ENCODE measurements at places on chromosomes 4 and X.

- DNase-seq: peak; percentile 68
Observed at GRCh38 chr4:113474017-113474416, 287.5 kb downstream of the CAMK2D start.

GRCh38 chrX:72020204-72020603 lies 109.6 kb downstream of the NHSL2 start:
- no peak for DNase-seq

DNA sequence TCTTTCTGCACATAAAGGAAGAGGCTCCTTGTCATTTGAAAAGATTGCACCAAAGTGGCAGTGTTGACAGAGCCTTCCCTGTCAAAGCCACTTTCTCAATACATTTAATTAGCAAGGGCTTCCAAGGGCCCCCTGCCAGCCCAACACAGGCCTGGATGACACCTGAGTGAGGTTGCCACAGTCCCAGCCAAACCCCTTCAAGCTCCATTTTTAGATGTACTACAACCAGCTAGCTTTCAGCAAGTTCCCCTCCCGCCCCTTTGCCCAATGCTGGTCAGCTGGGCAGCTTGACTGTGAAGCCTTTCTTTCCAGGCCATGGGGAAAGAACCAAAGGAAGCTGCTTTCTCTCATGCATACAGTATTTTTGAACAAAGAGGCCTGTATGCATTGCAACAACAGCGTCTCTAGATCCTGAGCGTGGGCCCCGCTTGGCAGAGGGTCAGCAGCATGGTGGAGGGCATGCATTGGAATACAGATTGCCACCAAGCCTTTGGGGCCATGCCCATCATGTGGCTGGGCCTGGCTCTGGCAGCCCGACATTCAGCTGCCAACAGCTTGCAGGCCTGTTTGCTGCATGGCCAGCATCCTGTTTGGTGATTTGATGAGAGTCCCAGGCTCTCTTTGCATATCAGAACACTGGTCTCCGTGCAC lies 261.1 kb upstream of the GATB start:
- no peak for DNase-seq

- no peak for DNase-seq
Observed at GRCh38 chrX:28347476-28347875, 239.8 kb upstream of the IL1RAPL1 start.

DNA sequence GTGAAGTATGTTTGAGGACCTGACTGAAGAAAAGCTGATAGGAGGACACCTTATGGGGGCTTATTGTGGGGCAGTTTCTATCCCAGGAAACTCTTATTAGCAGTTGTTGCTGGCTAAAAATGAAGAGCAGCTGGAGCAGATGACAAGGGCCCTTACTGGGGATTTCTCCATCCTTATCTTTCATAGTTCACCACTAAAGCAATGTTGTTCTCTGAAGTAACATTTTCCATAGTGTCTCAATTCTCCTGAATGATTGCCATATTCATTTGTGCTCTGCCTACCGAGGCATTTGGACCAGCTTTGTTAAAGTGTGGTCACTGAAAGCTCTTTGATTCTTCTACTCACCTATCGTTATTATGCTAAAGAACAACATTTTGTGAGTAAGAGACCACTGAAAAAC lies 7.7 kb downstream of the ENOX2 start:
- DNase-seq: no peak

- peak; percentile 48 for DNase-seq
Observed at GRCh38 chr4:6264225-6264540, 5.5 kb upstream of the WFS1 start.

DNA sequence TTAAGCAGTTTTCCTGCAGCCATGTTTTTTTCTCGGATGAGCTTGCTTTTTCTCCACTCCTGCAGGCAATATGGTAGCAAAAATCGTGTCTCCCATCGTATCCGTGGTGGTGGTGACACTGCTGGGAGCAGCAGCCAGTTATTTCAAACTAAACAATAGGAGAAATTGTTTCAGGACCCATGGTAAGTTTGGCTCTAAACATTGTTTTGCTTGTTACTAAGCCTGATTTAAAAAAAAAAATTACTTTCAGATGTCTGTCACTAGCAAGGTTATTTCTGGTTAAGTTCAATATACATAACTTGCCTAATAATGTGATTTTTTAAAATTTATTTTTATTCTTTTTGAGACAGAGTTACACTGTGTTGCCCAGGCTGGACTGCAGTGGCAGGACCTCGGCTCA lies 17.5 kb upstream of the GYG2 start:
- DNase-seq: no peak

- DNase-seq: no peak
Observed at GRCh38 chrX:84729809-84730208, 227.6 kb upstream of the HDX start.

- DNase-seq: no peak
Observed at GRCh38 chr4:114782415-114783214, 184.0 kb downstream of the UGT8 start.

- DNase-seq: no peak
Observed at GRCh38 chrX:12892716-12893115, 13.7 kb upstream of the TLR8 start.

- no peak for DNase-seq
Observed at GRCh38 chr4:163548481-163549243, 54.2 kb downstream of the TMA16 start.

GRCh38 chr4:165208741-165209388 lies 1.5 kb downstream of the KLHL2 start:
- no peak for DNase-seq

GRCh38 chr4:40990899-40991265 lies 223.5 kb downstream of the APBB2 start:
- peak; percentile 47 for DNase-seq

DNA sequence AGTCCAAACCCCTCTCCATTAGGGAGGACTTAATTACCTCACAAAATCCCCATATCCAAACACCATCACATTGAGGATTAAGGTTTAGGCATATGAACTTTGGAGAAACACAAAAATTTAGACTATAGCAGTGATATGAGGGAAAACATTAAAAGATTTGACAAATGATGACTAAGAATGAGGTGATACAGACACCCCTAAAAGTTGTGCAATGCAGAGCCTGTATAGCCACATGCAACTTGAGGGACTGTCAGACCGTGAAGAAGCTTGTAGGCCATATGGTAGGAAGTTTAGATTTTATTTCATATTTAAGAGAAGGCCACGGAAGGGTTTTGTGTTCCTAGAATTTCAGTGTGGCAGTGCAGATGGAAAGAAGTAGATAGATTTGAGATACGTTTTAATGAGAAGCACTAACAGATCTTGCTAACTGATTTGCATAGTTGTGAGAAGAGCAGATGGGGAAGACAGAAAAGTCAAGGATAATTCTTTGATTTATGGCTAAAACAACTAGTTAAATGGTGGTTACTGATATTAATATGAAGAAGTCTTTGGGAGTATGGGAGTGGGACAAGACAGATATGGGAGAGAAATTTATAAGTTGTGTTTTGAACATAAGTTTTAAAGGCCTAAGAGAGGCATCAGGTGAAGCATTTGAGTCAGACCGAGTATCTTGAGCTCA lies 5.5 kb upstream of the FIP1L1 start:
- no peak for DNase-seq

DNA sequence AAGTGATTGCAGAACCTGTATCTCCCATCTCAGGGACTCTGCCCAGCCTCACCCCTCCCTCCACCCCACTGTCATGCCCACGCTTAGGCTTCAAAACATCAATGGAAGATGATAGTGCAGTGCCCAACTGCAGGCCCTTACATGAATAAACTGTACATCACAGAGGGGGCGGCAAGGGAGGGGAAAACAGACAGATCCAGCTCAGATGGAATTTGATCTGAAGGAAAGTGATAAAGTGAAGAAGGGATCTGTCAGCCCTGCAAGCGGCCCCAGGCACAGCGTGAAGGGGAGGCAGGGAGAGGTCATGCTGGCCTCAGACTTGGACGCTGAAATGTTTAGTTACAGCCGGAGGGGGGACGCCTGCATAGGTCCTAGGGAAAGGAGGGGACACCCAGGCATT lies 38.5 kb downstream of the GYG2 start:
- no peak for DNase-seq

DNA sequence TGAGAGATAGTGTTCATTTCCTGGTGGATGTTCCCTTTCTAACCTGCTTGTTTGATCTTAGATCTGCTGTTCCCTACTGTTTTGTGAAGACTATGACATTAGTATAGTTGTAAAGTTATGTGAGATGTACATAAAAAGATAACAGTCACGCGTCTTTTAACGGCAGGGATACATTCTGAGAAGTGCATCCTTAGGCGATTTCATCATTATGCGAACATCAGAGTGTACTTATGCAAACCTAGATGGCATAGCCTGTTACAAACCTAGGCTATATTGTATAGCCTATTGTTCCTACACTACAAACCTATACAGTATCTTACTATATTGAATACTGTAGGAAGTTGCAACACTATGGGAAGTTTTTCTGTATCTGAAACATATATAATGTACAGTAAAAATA lies 50.4 kb downstream of the MCUB start:
- DNase-seq: no peak

DNA sequence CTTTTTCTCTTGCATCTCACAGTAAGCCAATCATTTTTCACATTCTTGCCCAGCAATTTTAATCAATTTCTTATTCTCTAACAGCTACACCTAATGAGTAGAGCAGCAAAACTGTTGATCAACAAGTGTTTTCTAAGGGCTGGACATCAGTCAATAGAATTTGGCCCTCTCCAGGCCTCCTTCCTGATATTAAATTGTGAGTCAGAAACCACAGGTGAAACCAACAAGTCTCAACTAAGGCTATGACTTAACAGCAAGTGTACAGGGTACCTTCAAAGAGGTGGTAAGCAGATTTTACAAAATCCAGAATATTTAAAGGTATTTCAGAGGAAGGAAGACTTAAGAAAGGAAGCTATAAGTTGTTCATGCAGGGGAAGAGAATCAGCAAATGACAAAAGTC lies 156.5 kb upstream of the ARHGAP24 start:
- no peak for DNase-seq

GRCh38 chrX:69505772-69506616 lies 1.9 kb downstream of the NALF2 start:
- DNase-seq: no peak

- no peak for DNase-seq
Observed at GRCh38 chr4:176798540-176798939, 5.8 kb upstream of the VEGFC start.

DNA sequence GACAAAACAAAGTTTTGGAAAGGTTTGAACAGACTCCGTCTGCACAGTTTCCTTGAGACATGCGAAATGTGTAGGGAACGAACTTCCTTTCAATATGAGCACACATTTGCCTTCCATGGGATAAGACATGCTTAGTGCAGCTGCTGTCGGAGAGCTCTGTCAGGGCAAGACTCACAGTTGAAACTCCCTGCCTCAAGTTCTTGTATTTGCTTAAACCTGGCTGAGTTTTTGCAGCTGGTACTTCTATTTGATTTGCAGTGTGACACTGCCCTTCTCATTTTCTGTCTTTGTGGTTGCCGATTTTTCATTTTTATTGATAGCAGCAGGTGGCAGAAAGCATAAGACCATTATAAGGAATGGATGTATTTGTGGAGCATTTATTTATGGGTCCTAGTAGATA lies 18.2 kb upstream of the RHOH start:
- no peak for DNase-seq

GRCh38 chrX:7109049-7109531 lies 38.4 kb upstream of the STS start:
- DNase-seq: no peak

DNA sequence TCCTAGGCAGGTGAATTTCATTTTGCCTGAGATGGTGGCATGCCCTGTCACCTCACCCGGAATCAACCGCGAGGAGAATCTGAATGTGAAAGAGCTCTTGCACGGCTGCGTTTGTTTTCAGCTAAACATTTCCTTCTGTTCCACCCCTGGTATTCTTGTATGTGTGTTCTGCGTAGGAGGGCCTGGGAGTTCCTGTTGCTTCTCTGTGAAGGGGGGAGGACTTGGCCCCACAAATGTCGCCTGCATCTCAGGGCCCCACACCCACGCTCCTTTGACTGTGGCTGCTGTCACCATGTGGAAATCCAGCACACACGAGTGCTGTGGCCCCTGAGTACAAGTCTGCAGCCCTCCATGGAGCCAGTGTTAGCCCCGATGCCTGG lies 45.8 kb upstream of the CLCN4 start:
- no peak for DNase-seq

DNA sequence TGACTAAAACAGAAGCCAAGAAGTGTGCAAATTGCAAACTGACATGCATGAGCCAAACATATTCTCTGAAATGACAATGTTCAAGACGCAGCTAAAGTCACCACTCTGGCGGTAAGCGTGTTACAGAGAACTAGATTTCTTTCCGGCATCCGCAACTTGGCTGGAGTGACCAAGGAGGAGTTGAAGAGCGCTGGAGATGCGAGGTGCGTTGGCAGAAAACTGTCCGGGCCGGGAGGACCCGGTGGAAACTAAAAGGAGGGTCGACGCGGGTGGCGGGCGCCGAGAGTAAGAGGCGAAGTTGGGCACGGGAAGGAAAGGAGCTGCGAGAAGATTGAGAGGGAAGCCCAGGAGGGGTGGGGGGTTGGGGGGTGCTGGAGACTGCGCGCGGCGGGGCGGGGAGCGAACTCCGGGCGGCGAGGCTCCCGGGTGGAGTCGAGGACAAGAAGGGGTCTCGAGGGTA lies 807 bp downstream of the SEL1L3 start:
- DNase-seq: no peak

All from NCI-H226 (cell line).